Activated naive CD8-positive, alpha-beta T cell treated with anti-CD3 and anti-CD28 coated beads, Interleukin-2, amount 50 U/mL, for 16 hours (primary cell): ENCODE measurements at places on chromosomes 5 and 9.

GRCh38 chr5:107324071-107324470 lies 346.7 kb downstream of the EFNA5 start:
- DNase-seq, result no peak

DNA sequence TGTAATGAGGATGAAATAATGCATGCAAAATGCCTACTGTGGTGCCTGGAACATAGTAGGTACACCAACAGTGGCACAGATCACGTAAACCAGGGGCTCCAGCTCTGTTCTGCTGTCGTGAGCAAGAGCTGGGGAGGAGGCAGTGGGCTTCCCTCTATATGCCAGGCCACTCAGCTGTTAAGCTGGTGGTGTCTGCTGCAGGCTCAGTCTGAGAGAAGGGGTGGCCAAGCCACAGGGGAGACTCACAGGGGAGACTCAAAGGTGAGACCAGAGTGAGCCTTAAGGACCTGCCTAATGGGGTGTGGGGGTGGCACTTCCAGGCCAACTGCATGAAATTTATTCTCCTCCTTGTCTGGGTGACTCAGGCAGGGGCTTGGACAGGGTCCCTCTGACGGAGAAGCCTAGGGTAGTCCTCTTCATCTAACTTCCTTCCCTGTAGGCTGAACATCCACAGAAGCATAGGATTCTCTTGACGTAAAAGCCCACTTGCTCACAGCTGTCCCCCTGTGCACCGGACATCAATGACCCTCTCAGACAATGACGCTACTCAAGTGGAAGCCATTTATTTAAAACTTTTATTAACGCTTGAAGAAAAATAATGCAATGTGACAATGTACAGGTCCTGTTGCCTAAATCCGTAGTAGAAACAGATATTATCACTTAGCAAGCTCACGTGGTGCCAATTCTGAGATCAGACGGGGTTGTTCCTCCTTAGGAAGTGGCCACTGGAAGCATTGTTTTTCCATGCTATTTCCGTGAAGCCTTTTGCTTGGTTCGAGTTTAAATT lies 13.9 kb downstream of the STC2 start:
- no peak for DNase-seq

DNA sequence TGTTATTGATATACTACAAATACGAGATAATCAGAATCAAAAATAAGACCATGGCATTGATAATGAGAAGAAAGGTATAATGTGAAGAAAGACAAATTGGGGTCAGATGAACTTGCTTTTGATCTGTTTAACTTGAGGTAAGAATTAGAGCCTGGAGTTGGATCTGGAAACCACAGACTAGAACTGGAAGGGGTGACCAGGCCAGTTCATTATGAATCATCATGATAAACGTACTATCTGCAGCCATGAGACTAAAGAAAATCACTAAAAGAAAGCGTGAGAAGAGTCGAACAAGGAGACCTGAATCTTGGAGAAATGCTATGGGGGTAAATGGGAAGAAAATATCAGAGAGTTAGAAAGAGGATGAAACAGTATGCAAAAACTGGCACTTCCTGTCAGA lies 967.5 kb downstream of the NR2F1-AS1 start:
- DNase-seq, result no peak

DNA sequence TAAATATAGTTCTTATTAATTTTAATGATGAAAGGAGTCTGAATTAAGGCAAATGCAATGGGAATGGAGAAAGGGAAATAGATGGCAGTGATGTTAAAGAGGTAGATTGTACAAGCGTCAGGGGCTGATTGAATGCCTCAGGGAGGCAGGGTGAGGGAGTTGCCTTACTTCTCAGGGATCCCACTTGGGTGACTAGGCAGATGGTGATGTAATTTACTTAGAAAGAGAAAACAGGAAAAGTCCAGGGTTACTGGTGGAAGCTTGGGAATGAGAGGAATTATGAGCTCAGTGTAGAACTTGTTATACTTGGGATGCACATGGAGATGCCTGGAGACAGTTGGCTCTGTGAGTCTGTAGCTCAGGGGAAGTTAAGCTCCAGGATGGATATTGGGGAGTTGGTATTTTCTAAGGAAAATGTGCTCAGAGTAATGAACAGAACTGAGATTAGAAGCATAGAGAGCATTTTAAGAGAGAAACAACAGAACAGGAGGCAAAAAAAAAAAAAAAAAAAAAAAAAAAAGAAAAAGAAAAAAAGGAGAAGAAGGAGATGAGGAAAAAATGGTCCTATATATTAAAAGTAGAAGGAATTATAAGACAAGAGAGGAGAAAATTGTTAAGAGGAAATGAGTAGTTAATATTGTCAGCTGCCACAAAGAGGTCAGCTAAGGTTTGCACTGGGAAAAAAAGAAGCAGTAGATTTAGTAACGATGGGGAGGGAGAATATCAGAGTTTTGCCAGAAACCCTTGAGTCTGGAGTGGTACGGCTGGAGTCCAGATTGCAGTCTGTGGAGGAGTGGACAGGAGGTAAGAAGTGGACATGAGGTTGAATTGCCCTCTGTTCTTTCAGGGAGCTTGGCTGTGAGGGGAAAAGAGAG lies 88.0 kb upstream of the ELL2 start:
- DNase-seq, result no peak

- no peak for DNase-seq
These were observed 6.1 kb upstream of the CFAP157 start for GRCh38 chr9:127700594-127701255.

GRCh38 chr5:8961219-8961618 lies 584.7 kb downstream of the SEMA5A start:
- no peak for DNase-seq

- DNase-seq, result no peak
These were observed 375 bp downstream of the NOP16 start for GRCh38 chr5:176388003-176388443.
